ENCODE measurements at places on chromosomes 5 and 9.

DNA sequence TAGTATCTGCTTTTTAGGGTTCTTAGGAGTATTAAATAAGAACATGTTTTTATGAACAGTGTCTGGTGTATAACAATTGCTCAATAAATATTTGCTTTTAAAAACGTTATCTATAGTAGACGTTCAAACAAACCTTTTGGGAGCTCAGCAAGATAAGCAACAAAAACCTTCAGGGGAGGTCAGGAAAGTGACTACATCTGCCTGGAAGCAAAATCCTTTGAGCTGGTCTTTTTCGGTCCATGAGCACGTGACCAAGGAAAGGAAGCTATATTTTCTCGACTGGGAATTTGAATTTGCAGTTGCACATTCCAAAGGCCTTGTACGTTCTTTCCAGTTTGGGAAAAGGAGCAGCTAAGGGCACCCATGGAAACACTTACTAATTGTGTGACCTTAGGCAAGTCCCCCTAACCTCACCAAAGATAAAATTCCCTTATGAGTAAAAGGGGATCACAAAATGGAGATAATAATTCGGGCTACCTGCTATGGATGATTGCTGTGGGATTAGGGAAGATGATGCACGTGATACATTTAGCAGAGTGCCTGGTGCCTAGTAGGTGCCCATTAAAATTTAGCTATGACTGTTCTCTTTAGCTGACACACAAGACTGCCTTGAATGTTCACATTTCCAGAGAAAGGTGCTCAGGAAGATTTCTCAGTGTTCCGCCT lies 45.4 kb downstream of the PTTG1 start:
- no peak for DNase-seq

GRCh38 chr9:8268881-8269280 lies 469.3 kb upstream of the DMAC1 start:
- DNase-seq = no peak

- DNase-seq = no peak
Measured at GRCh38 chr9:75139201-75139600, 50.9 kb downstream of the OSTF1 start.

GRCh38 chr5:75331-76320 lies 16.3 kb upstream of the PLEKHG4B start:
- DNase-seq = no peak

- no peak for DNase-seq
Measured at GRCh38 chr5:1468629-1469527, 23.6 kb upstream of the SLC6A3 start.

DNA sequence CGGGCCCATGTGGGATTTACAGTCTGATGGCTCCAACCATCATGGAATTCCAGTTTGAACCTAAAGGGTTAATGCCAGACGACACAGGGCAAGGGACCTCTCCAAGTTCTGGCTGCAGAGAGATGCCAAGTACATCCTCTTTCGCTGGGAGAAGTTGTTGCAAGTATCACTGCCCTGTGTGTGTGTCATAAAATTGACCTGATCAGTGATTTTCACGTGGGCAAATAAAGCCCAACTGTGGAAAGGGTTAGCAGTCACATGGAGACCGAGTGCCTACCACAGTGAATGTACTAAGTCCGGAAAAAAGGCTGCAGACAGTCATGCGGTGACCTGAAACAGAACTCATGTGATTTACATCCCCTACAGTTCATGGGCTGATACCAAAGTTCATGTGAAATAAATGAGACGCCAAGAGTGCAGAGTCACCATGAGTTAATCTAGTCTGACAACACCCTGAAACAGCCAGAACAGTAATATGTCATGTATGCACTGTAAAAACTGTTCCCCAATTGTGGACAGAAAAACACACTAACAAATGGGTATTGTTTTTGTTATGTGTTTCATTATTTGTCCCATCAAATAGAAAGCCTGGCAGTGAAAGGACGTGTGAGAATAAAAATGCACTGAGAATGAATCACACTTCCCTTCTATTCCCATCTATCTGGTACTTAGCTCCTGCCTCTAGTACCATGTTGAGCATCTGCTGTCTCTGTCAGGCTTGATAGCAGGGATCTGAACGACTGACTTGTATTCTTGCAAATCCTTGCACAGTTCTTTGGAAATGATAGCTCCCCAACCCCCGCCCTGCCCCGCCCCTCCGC lies 115.7 kb downstream of the SUSD1 start:
- DNase-seq = peak; percentile 38

DNA sequence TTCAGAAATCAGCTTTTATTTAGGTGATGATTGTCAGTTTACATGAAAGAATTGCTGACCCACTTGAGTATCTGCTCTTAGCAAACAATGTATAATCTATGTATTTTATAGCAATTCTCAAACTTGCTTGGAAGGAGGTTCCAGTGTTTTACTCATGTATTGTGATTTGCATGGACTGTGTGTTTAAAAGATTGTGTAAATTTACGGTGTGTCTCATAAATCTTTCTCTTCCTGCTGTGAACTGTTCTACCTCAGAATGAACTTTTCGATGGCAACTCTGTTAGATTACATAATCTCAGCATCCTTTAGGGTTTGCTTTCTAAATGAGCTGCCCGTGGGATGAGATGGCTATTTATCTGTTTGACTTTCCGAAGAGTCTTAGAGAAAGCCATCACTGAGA lies 122.5 kb downstream of the MEF2C start:
- DNase-seq = no peak

GRCh38 chr5:132500931-132501628 lies 10.5 kb upstream of the IRF1 start:
- no peak for DNase-seq

- no peak for DNase-seq
Measured at GRCh38 chr9:125431012-125431305, 169.3 kb downstream of the GAPVD1 start.

DNA sequence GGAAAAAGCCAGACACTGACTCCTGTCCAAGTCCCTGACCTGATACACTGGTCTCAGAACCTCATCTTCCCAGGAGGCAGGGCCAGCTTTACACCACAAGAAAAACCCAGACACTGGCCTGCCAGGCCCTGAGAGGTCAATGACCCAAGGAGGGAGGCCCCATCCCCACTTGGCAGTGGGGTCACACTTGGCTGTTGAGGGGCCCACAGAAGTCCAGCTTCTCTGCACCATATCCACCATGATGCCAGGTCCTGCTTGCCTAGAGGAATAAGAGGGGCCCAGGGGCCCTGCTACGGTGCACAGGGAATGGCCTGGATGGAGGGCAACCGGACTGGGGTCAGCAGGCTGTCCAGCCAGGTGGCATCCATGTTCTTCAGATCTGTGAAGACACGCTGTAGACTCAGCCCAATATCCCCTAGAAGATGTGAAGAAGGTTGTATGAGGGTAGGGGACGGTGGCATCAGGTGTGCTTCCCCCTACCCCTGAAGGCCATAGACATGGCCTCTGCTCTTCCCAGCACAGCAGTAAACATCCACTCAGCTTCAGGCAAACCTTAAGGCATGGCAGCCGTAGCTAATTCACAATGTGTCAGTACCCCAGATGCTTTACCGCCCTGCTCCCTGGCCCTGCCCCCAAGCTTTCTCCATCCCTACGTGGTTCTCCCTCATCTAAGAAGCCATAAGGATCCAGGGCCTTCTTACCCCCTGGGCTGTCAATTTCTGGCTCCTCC lies 6.7 kb downstream of the IRF1 start:
- no peak for DNase-seq

DNA sequence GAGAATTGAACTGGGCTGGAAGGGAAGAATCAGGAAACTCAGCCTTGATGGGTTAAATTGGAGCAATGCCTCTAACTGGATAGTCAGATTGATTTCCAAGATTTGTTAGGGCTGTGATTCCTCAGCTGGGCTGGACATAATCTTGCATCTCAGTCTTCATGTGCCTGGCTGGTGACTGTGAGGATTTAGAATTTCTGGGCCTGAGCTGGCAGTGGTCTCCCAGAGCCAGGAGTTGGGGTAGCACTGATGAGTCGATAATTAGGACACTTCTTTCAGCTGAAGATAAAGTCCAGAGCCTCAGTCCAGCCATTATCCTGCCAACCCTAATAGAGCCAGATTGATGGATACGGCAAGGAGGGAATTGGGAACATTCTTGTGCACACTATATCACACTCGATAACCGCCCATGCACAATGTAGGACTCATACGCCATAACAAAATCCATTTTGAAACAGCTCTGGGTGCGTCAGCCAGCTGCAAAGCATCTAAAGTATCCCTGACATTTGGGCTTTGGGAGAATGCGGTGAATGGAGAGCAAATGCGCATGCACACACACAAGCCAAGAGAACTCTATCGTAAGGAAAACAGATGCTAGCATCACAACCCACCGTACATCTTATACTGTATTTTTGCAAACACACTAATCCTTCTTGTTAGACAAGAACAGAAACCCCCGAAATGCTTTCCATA lies 405.1 kb upstream of the KLF4 start:
- peak; percentile 90 for DNase-seq

Measured in HFF-Myc (cell line).